ENCODE measurements at places on chromosomes 2 and 18.

DNA sequence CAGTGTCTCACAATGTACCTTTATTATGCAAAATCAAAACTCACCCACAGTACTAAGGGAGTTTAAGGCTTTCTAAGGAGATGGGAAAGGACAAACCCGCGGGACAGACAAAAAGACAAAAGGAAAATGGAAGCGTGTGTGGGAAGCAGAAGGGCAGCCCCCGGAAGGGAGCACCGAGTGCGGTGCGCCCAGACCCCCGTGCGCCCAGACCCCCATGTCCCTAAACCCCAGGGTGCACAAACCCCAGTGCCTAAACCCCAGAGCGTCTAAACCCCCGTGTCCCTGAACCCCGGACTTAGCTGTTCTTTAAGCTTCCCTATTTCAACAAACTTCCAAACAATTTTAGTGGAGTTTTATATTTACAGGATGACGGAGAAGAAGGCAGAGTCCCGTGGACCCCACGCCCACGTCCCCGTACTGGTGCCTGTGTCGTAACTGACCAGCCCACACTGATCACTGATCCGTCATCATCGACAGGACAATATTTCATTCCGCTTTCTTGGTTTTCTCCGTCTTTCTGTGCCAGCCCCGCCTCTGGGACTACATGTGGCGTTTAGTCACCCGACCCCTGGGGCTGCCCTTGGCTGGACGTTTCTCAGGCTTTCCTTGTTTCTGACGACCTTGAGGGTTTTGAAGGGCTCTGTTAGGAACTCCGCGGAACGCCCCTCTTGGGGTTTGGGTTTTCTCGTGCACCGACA, 76.9 kb downstream of the RTP5 start:
- DNase-seq, result no peak

DNA sequence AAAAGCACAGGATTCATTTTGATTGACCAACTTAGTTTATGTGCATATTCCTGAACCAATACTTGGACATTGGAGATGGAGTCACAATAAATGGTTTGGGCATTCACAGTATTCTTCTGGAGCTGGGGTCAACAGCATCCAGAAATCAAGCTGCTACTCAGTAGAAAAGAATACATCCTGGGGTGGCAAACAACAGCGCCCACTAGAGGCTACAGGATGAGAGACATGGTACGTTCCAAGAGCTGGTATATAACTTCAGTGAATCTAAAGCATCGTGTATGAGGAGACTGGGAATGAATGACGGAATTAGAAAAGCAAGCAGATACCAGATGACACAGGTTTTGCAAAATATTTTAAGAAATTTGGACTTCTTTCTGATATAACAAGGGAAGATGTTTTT, 142.9 kb upstream of the FIGN start:
- DNase-seq, result peak; percentile 29

DNA sequence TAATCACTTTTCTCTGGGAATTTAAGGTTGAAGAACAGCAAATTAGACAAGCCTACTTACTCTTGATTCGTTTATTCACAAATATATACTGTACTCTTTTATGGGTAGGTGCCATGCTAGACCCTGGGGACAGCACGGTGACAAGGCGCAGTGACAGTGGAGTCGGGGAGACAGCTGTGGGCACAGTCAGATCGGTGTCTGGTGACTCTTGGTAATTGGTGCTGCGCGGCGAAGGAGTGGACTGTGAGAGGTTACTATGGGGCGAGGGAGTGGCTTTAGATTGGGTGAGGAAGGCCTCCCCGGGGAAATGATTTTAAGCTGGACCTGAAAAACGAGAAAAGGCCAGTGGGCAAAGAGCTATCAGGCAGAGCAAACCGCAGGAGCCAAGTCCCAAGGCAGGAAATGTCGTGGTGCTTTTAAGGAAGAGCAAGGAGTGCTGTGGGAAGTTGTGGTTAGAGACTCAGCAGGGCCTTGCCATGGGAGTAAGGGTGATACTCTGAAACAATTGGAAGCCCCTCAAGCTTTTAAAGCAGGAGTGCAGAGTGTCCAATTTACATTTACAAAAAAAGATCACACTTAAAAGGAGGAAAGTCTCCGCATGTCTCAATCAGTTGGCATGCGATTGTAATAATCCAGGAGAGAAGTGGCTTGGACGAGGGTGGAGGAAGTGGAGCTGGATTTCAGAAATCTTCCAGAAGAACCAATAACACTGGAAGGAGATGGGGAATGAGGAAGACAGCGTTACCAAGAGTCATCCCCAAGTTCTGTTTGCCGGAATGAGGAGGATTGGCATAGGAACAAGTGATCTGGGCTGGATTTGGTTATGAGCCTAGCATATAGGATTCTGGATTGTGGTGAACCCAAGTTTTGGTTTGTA, 36.1 kb upstream of the TXNDC2 start:
- DNase-seq, result no peak

GRCh38 chr2:128379021-128380015, 60.6 kb upstream of the HS6ST1 start:
- DNase-seq, result no peak

GRCh38 chr2:42618116-42618515, 49.7 kb downstream of the MTA3 start:
- no peak for DNase-seq

DNA sequence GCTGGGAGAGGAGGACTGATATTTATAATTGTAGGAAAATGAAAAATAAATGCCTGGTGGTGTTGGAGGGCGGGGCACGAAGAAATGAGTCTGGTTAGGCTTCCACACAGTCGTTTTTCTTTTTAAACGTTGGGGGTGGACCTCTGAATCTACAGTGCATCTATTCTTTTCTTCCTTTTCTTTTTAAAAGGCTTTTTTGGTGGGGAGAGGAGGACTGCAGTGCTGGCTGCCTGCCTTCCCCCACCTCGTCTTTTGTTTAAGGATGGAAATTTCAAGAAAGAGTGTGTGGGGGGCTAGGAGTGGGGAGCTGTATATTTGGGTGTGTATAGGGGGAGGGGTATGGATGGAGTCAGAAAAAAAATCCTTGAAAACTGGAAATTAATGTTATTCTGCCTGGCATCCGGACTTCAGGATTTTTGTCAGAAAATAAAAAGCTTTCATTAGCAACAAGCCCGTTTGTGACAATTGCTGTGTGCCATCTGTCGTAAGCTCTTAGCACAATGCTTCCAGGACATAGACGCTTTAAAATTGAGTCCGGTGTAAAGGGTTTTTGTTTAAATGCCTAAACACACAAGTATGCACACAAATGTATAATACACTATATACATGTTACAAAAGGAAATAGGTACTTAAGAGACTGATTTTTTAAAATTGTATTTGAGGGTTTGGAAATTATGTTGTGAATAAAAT, 1.1 kb downstream of the MAP2 start:
- no peak for DNase-seq

GRCh38 chr2:100000915-100001707, 141.3 kb downstream of the AFF3 start:
- no peak for DNase-seq

- DNase-seq, result no peak
Measured at GRCh38 chr2:227043981-227044380, 120.0 kb downstream of the COL4A4 start.

DNA sequence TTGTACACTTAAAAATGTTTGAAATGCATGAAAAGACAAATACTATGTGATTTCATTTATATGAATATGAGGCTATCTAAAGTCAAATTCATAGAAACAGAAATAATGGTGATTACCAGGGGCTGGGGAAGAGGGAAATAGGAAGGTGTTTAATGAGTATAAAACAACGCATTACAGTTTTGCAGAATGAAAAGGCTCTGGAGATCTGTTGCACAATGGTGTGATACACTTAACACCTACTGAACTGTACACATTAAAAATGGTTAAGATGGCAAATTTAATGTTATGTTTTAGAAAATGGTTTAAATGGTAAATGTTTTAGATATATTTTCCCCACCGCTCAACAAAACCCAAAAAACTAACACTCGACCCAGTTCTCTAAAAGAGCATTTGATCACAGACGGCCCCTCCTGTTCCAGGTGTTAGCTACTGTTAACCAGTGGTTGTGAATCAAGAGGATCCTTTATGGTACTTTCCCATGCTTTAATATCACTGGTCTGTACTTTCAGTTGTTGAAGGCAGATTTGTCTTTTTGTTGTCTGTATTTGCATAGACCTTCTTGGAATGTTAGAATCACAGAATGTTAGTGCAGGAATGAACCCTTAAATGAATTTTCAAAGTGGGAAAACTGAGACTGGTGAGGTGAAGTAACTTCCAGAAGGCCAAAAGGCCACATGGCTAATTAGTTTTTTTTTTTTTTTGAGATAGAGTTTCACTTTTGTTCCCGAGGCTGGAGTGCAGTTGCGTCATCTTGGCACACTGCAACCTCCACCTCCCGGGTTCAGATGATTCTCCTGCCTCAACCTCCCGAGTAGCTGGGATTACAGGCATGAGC, 10.2 kb downstream of the RAB10 start:
- DNase-seq, result no peak

DNA sequence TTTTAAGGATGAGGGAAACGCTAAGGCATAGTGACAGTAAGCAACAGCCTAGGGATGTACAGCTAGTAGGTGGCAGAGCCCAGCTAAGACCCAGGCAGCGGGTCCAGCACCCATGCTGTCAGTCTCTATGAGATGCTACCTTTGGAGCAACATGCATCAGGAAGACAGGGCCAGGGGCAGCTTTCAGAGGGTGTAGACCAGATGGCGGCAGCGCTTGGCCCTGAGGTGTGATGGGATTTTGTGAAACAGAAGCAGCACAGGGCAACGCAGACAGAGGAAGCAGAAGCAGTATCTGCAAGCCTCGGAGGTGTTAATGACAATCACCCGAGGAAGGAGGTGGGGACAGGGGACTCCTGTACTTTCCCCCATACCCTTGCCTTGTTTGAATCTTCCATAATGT, 43.2 kb downstream of the SDC1 start:
- DNase-seq, result no peak

DNA sequence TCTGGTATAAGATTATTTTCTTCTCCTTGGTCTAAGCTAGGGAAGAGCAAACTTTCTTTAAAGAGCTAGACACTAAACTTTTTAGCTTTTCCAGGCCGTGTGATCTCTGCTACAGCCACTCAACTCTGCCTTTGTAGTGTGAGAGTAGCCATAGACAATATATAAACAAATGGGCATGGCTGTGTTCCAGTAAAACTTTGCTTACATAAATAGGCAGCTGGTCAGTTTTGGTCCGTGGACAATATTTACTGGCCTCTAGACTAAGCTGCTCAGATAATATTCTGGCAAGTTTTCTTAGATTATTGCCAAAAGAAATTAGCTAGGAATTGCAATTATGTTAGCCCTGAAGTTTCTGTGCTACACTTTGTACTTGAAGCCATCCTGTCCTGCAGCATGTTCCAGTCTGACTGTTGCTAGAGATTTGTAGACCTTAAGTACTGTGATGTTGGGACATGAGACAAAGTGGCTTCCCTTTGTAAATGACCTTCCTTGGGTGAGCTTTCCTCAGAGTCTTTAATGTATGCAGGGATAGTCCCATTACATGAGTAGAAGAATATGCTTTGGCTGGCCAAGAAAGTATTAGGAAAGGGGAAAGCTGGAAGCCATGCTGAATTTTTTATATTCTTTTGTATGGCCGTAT, 126.9 kb downstream of the SOX11 start:
- DNase-seq, result no peak

GRCh38 chr2:172623249-172623965, 67.5 kb downstream of the PDK1 start:
- peak; percentile 13 for DNase-seq

DNA sequence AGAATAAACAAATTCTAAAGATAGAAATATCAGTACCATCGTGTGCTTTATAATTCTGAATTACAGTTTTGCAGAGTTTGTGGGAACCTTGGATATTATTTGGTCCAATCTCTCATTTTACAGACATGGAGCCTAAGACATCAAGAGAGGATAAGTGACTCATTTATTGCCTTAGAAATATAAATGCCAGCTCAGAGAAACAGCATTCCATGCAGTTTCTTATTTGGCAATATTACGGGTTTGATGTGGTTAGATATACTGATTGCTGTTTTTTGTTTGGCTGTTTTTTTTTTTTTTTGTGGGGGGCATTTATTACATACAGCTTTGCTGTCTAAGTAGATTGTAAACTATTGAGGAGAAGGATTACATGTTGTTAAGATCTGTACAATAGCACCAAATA, 1241.1 kb upstream of the LRRTM1 start:
- no peak for DNase-seq

GRCh38 chr18:38221476-38222100, 656.0 kb upstream of the CELF4 start:
- no peak for DNase-seq

GRCh38 chr2:68357605-68358337, 7.3 kb upstream of the PLEK start:
- peak; percentile 57 for DNase-seq

DNA sequence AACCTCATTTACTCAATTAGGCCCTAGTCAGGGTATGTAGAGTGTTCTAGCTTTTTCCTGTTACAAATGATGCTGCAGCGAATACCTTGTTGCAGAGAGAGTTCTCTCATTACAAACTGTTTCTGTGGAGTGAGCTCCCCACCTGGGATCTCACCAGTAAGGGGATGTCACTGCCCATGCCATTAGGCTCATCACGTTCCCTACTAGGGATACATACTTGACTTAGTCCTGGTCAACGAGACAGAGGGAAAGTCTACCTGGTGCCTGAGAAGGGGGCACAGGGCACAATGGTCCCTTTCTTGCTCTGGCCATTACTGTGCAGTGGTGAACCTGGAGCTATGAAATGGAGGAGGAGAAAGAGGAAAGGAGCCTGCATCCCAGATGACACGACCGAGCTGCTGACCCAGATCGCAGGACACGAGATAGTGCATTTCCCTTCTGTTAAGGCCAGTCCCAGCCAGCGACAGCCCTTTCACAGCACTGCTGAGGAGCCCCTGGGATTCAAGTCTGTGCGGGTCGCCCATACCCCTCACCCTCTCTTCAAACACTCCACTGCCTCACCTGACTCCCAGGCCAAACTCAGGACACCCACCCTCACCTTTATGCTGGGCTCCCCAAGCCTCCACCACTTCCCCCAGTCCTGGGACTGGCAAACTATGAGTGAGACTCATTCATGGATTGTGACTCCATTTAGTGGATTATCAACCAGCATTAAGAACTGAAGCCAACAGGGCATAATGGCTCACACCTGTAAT, 16.0 kb downstream of the MALL start:
- no peak for DNase-seq

DNA sequence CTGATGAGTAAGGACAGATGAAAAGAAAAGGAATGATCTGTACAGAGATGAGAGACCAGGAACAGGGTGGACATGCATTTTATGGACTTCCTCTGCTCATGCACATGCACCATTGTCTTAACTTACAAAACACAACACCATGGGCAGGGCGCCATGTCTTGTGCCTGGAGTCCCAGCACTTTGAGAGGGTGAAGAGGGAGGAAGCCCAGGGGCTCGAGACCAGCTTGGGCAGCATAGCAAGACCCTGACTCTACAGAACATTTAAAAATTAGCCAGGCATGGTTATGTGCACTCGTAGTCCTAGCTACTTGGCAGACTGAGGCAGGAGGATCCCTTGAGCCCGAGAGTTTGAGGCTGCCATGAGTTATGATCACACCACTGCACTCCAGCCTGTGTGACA, 86.9 kb downstream of the ZFP36L2 start:
- DNase-seq, result no peak

GRCh38 chr18:68394705-68395104, 320.2 kb downstream of the TMX3 start:
- peak; percentile 33 for DNase-seq

- DNase-seq, result no peak
Measured at GRCh38 chr2:240686460-240686859, 3.8 kb upstream of the AQP12B start.

GRCh38 chr2:97736185-97736584, 22.8 kb downstream of the ZAP70 start:
- DNase-seq, result no peak

- DNase-seq, result no peak
Measured at GRCh38 chr2:24766609-24767008, 26.6 kb downstream of the PTRHD1 start.

GRCh38 chr2:234674781-234675201, 177.9 kb upstream of the ARL4C start:
- DNase-seq, result no peak

GRCh38 chr18:2392446-2392845, 178.9 kb downstream of the METTL4 start:
- DNase-seq, result no peak

All from RKO (cell line).